ENCODE measurements at places on chromosomes 7 and 10. TPM values are rescaled to one million over a fixed set of nuclear protein-coding genes. Genes with fewer than 3 reads are reported as not detected.

Gene WASHC2A
- total RNA-seq, result 47.3 TPM

Gene RET
- 0.07 TPM for total RNA-seq

- no peak for DNase-seq
Measured at GRCh38 chr7:134907639-134908038, 78.7 kb upstream of the AGBL3 start.

Gene STEAP1B
- total RNA-seq, result 53.2 TPM

DNA sequence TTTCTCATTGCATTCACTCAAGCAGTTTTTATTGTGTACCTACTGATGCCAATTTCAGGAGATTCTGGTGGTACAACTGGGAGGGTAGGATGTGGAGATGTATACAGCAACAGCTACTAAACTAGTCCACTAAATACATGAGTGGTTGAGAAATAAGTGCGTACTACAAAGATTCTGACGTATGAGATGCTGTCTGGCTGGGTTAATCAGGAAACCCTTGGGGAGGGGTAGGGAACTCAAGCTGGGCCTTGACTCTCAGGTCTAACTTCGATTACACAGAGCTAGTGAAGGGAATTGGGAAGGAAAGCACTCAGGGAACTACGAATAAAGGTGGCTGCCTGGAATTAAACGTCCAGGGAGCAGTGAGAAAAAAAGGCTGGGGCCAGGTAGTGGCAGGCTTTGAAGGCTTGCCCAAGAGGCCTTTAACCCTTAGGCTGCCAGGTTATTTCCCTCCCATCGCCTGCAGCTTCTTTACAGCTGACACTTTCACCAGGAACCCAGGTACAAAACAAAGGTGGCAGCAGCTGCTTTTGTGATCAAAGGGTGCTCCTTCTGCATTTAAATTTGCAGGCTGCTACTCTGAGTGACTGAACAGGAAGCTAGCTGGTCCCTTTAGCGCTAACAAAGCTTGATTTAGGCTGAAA, 3.2 kb downstream of the MMS19 start:
- no peak for DNase-seq

Measured in pulmonary artery endothelial cell (primary cell).